ENCODE measurements at places on chromosomes 2 and 18. TPM values are rescaled to one million over a fixed set of nuclear protein-coding genes. Genes with fewer than 3 reads are reported as not detected.

DNA sequence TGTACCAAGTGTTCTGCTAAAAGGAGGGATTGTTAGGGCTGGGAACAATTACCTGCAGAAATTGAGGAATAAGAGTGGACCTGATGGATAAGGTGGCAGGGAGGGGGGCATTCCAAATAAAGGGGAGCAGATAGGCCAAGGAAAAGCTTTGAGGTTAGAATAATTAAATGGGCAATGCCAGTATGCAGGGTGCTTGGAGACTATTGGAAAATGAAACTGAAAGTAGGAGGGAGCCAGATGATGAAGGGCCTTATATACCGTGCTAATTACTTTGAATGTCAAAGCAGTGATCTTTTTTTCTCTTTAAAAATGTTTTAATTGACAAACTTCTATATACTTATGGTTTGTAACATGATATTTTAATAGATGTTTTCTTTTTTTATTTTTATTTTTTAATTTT lies 42.9 kb downstream of the MMADHC start:
- H3K4me3 ChIP-seq: no peak overlapping the region
- no peak overlapping the region for H3K27ac ChIP-seq
- H3K36me3 ChIP-seq: no peaks in the 10 kb centered on the region
- DNase-seq: no peak

The MARS2 gene
- total RNA-seq: 20.9 TPM

DNA sequence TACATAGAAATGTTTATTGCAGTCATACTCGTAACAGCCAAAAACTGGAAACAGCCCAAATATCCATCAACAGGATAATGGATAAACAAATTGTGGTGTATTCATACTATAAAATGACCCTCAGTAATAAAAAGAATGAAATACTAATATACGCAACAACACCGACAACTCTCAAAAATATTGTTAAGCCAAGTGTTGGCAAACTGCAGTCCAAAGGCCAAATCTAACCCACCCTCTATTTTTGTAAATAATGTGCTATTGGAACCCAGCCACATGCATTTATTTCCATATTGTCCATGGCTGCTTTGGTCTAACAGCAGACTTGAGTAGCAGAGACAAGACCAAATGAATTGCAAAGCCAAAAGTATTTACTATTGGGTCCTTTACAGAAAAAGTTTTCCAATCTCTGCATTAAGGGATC lies 151.0 kb downstream of the MREG start:
- no peak for DNase-seq
- H3K27ac ChIP-seq: no peak overlapping the region
- H3K27me3 ChIP-seq: no peaks in the 10 kb centered on the region
- no peak overlapping the region for H3K4me3 ChIP-seq

- H3K4me3 ChIP-seq: no peak overlapping the region
- peaks cover 4% of the 10 kb centered on the region for H3K4me1 ChIP-seq
- DNase-seq: no peak
- no peaks in the 10 kb centered on the region for H3K27me3 ChIP-seq
- peaks cover 17% of the 10 kb centered on the region for H3K36me3 ChIP-seq
These were observed 4.9 kb downstream of the KDM3A start for GRCh38 chr2:86446060-86446459.

GRCh38 chr18:10690035-10690329 lies 164.2 kb downstream of the NAPG start:
- H3K27me3 ChIP-seq: no peaks in the 10 kb centered on the region
- no peak overlapping the region for H3K27ac ChIP-seq
- no peaks in the 10 kb centered on the region for H3K4me1 ChIP-seq
- H3K4me3 ChIP-seq: no peak overlapping the region
- H3K36me3 ChIP-seq: peaks cover 3% of the 10 kb centered on the region

DNA sequence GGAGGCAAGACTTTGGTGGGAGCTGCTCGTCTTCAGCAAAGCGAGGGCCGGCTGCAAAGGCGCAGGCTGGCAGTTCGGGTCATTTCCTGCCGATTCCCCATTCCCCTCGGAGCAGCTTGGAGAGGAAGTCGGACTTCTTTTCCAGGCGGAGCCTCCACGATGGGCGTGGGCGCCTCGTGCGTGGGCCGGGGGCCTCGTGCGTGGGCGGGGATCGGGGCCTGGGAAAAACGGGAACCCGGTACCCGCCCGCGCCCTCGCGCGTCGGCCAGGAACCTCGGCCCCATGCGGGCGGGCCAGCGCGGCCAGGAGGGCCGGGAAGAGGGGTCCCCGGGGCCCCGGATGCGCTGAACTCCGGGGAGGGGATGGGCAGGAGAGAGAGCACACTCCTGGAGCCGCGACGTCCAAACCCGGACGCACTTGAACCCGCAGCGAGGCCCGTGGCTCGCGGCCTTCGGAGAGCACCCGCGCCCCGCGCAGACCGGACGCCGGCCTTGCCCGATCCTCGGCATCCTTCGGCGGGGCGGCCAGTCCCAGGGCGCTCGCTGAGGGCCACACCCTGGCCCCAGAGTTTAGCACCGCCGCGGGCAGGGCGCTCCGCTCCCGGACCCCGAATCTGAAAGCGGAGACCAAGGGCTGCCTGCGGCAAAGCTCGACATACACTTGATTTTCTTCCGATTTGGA lies 368.4 kb downstream of the MTX2 start:
- H3K27ac ChIP-seq: no peak overlapping the region
- peak; percentile 48 for DNase-seq
- no peaks in the 10 kb centered on the region for H3K36me3 ChIP-seq
- H3K27me3 ChIP-seq: peaks cover 9% of the 10 kb centered on the region

The FAM124B gene
- total RNA-seq: 0.83 TPM

DNA sequence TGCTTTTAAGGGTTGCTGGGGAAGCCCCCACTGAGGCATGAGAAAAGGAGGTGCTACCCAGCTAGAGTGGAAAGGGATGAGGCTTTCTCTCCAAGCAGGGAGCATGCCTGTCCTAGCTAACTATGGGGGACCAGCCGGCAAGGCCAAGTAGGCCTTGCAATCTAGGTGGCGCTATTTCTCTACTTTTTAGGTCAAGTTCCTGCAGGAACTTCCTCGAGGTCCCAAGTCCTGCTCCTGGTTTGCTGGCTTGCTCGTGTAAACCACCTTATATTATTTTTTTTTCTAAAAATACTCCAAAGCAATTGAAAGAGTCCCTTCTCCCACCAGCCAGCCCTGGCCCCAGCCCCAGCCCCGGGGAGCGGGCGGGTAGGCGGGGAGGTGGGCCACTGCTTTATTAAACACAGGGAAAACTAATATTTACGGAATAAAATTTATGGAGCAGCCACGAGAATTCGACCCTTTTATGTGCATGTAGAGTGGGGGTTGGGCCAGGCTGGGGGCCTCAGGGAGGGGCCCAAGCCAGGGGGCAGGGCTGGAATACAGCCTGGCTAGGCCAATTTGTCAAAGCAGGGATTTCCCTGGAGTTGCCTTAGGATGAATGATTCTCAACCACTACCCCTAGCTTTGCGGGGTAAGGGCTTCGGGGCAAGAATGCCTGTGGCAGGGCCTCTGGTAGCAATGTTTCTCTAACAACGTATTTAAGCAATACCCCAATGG lies 12.8 kb upstream of the IHH start:
- no peaks in the 10 kb centered on the region for H3K36me3 ChIP-seq
- no peak overlapping the region for H3K27ac ChIP-seq
- H3K4me3 ChIP-seq: no peak overlapping the region
- no peaks in the 10 kb centered on the region for H3K4me1 ChIP-seq
- no peaks in the 10 kb centered on the region for H3K27me3 ChIP-seq

DNA sequence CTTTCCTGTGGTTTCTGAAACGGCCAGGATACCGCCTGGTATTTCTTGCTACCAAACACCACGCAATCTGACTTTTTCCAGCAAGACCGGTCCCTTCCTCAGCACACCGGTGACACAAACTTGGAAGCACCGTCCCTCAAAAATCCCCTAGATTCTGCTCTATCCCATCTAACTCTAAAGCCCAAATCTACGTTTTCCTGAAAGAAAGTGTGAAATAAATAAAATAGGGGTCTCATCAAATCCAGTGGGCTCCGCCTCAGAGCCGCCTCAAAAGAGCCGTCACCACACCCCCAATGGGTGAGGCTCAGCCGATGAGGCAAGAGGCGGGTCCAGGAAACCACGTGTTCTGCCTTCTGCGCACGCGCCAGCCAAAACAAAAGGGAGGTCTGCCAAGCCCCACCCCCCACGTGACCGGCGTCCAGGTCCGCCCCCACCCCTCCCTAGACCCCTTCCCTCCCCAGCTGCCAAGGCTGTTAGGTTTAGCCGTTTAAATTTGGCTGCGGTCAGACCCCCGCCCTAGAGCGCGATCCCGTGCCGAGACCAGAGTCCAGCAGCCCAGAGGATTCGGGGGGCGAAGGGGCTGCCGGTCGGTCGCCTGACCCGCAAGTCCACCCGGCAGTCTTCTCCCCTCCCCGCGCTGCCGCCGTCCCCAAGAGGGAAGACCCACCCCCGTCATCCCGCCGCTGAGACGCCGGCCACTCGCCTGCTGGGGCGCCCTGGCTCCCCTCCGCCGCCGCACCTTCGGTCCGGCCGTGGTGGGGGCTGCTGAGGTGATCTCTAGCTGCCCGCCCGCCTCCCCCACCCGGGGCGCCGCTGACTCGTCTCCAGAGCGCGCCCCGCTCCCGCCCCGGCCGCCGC lies 534 bp downstream of the KANSL1L start:
- DNase-seq: peak; percentile 97
- H3K4me3 ChIP-seq: peak overlapping the region; percentile 97
- H3K36me3 ChIP-seq: no peaks in the 10 kb centered on the region
- H3K27me3 ChIP-seq: no peaks in the 10 kb centered on the region
- H3K27ac ChIP-seq: peak overlapping the region; percentile 85
